CD4-positive, alpha-beta T cell treated with Interleukin-10 for 1 hour (primary cell): ENCODE measurements at places on chromosomes 16 and 17.

DNA sequence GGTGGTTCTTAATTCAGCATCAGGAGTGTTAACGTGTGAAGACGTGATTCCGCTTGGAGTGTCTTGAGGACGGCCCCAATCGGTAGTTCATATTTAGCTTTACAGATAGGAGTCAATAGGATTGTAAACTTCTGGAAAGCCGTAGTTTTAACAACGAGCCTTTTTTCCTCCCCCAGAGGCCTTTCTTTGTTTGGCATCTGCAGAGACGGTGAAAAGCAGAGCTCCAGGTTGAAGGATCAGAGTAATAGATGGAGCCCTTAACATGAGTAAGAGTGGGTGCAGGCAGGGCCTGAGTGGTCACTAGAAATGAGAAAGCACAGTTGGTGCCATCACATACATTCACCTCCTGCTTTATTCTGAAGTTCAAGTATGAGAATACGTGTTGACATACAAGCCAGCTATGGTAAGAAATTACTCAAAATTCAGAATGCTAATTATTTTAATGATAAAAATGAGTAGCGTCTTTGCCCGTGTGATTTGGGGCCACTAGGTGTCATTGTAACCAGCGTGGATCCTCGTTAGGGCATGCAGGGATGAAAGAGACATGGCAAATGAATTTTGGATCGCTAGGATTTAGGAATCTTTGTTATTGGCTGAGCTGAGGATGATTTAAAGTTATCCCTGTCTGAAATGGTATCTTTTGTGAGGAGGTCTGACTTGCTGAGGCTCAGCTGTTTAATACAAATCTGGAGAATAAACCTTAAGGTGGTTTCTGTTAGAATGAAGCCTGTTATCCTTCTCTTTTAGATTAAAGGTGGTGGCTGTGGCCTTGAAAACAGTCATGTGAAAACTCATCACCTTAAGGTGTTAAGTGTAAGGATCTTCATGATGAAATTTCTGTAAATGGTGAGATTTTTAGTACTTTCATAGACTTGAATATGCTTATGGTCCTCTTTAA lies 18.6 kb downstream of the PRCD start:
- DNase-seq, result peak; percentile 43

DNA sequence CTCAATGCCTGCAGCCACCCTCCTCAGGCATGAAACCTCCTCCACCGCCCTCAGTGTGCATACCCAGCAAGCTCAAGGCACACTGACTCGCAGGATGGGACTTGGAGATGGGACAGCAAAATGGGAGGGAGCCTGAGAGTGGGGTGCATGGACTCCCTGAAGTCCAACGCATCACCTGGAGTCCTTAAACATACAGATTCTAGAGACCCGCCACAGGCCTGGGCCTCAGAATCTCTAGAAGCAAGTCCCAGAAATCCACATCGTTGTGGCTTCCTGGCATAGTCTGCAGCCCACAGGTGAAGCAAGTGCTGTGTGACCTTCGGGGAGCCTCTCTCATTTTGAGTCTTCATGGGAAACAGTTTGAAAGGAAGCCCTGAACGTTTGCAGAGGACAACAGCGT lies 3.6 kb upstream of the TBX21 start:
- DNase-seq, result no peak

DNA sequence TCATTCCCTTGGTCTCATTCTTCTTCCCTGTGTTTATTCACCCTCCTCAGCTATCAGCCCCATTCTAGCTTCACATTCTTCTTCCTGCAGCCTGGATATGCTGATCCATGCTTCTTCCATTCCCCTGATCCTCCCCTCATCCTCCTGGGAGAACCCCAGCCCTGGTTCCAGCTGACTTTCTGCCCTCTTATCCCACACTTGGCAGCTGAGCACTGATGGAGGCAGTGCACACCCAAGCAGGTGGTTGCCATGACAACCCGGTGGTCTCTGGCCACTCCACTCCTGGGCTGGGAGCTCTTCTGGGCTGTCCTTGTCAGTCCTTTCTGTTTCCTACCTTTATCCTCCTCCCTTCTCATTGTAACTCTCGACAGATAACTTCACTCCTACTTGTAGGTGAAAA lies 16.7 kb upstream of the TUBG2 start:
- no peak for DNase-seq

DNA sequence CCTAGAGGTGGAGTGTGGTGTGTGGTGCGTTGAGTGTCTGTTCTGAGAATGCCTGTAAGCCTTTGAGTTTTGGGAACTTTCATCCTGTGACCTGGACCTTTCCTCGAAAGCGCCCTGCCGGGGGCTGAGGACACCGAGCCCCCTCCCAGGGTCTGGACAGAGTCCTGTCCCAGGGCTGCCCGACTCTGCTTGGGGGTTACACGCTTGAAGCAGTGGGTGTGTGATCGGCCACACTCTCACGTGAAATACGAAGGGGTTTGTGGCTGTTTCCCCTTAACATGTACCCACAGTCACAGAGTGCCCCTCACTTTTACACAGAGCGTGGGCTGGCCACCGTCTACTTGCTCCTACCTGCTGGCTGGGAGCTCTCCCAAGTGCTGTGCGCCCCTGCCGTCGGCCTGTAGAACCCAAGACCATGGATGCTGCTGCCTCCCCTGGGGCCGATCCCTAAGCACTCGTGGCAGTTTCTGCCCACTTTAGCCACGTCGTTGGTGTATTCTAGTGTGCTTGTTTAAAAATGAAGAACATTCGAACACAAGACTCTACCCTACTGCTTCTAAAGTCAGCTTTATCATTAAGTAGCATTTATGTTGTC lies 6.8 kb downstream of the ZNF750 start:
- no peak for DNase-seq

DNA sequence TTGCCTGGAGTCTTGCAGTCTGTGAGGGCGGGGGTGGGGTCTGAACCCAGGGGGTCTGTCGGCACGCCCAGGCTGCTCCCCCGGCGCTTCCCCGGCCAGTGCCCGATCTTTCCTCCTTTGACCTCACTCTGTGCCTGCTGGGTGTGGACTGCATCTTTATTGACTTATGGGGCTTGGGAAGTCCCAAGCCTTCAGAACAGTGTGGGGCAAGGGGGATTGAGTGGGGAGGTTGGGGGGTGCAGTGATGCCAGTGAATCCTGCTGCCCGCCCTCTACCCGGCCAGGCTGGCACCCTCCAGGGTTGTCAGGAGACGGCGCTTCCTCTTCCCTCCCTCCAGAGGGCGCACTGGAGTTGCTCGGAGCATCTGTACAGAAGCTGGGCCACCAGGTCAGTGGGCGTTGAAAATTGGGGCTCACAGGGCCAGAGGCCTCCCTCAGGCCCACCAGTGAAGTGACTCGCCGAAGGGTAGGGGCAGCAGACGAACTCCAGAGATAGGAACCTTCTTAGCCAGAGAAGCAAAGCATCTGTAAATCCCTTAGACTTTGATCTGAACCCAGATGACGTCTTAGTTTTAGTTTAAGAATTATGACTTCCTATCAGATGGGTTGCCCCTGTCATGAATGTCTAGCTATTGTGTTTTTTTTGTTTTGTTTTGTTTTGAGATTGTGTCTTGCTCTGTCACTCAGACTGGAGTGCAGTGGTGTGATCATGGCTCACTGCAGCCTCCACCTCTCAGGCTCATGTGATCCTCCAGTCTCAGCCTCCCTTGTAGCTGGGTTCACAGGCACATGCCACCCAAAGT lies 184.8 kb upstream of the CIBAR2 start:
- DNase-seq, result peak; percentile 48
